ENCODE measurements at places on chromosomes 11 and 22. TPM values are rescaled to one million over a fixed set of nuclear protein-coding genes. Genes with fewer than 3 reads are reported as not detected.

DNA sequence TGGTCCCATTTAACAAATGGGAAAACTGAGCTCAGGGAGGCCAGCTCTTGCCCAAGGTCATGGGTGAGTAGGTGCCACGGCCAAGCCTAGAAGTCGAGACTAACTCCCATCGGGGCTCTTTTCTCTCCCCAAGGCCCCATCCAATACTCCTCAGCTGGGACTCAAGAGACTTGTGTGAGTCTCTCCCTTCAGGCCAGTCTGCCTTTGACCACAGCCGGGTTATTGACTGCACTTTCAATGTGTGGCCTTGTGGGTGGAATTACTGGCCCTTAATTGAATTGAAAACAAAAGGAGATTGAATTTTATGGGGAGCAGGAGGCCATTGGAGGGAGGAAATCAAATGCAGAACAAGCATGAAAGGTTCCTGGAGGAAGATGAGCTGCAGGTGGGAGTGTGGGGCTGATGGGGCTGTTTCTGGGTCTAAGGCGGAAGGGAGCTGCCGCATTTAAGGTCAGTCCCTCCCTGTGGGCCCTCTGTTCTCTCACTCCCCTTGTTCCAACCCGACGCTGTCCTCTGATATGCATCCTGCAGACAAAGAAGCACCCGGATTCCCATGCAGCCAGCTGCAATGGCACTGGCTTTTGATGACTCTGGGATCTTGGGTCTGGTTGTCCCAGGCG is 552.8 kb downstream of the MIAT start:
- DNase-seq: no peak

Gene ACRV1
- total RNA-seq: under 0.01 TPM

GRCh38 chr11:120178561-120179056 is 32.2 kb upstream of the OAF start:
- no peak for DNase-seq

GRCh38 chr11:4054643-4055042 is 40.0 kb upstream of the RRM1 start:
- no peak for DNase-seq

DNA sequence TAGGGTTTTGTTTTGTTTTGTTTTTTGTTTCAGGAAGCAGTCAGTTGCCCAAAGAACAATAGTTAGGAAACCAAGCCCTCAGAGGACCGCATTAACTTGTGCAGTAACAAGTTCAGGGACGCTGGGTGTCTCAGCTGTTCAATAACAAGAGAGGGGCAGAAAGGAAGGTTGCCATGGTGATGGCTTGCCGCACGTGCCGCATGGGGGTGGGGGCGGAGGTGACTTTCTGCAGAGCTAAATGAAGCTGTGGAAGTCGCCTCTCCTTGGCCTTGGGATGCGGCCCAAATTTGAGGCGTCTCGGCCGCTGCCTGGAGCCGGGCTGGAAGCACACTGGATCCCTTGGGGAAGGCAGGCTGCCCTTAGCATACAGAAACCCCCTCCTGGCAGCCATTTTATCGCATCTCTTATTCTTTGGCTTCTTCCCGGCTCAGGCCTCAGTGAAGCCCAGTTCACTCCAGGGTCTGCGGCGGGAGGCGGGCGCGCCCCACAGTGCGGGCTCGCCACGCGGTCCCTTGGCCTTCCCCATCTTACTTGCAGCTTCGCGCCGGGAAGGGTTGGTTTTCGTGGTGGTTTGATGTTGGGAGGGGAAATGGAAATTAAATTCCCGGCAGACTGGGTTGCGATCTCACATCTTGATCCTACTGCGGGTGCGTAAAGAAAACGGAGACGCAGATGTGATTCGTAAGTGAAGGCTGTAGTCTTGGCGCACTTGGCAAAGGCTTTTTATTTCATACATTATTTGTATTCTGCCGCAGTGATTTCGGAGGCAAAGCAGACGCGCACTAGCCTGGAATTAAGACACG is 94.3 kb downstream of the SLC17A6 start:
- peak; percentile 89 for DNase-seq

DNA sequence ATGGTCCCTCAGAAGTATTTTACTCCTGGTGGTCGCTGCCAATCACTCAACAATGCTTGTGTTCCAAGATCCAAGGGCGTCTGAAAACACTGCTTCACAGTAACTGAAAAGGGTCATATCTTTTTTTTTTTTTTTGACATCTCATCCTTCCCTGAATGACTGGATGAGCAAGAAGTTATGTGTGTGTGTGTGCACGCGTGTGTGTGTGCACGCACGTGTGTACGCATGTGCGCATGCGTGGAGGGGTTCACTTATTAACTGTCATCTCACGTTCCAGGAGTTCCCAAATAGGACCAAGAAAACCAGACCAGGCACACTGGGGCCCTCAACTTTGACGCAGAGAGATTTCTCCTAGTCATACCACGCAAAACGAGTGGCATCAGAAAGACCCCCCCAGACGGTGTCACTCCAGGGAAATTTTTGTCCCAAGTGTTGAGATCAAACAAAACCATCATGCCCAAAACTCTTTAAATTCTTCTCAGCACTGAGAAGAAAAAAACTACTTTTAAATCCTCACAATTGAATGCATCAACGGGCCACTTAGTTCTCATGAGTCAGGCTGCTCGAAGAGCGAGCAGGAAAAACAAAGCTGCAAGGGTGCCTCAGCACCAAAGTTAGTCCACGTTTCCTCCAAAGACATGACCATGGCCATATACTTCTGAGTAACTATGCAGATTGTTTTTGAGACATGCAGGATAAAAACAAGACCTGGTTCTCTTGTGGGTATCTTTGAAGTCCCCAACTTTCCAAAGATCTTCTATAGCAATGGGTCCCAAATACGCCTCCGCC is 12.9 kb downstream of the MN1 start:
- DNase-seq: no peak

- no peak for DNase-seq
Measured at GRCh38 chr11:7965386-7965785, at the start of gene NLRP10. NLRP10 (minus strand) TSS chr11:7965447; CDS start chr11:7963495, 1,952 bp downstream.

DNA sequence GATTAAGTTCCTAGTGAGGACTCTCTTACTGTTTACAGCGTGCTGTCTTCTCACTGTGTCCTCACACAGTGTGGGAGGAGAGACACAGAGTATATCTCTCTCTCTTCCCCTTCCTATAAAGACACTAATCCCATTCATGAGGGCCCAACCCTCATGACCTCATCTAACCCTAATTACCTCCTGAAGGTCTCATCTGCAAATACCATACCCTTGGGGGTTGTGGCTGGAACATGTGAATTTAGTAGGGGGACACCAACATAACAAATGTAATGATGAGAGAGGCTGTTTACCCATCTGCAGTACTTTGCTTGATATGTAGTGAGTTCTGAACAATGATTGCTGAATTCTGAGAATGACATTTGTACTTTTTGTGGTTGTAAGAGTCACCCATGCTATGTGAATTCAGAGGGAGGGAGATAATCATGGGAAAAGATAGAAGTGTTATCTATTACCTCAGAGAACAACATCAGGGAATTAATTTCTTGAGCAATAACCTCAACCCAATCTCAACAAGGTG is 4.9 kb upstream of the OR52W1 start:
- no peak for DNase-seq

DNA sequence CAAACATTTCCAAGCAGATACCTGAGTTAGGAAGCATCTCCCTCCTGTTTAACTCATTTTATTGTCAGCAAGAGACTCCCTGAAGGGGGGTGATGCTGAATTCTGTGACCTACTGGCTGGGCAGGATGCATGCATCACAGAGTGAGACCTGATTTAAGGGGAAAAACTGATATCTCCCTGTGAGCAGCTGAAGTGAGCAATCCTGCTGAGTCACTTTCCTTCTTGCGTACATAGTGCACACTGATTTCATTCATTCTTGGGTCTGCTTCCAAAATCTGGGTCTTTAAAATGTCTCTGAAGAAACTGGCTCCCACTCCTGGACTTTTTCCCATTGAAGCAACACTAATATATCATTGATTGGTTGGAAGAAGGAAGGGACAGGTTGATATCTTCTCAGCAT is 23.3 kb downstream of the P4HA3 start:
- peak; percentile 96 for DNase-seq

Gene TANGO2
- 46.8 TPM for total RNA-seq

DNA sequence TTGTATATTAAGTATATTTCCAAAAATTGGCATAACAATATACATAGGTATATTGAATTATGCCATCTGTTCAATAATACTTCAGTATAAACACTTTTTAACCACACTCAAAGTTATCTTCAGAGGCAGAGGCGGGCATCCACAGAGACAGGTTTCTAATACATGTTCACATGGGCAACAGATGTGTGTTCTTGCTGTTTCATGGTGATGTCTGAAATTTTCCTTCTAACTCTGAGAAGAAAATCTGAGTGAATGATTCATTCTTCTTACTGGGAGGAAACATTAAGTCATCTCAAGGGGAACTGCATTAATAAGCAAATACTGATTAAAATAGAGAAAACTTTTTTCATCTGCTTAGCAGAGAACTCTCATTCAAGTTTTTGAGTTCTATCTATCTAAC is 1074.5 kb downstream of the LRRC4C start:
- no peak for DNase-seq

Gene GDPD4
- not detected for total RNA-seq

- DNase-seq: no peak
Measured at GRCh38 chr11:125499563-125499962, 3.5 kb upstream of the FEZ1 start.

Gene NTM
- total RNA-seq: under 0.01 TPM

GRCh38 chr11:59429924-59430516 is 3.8 kb upstream of the OR5A2 start:
- peak; percentile 87 for DNase-seq

GRCh38 chr11:71139516-71140205 is 112.7 kb downstream of the SHANK2 start:
- no peak for DNase-seq

- DNase-seq: no peak
Measured at GRCh38 chr22:32846780-32847491, 45.4 kb downstream of the TIMP3 start.

DNA sequence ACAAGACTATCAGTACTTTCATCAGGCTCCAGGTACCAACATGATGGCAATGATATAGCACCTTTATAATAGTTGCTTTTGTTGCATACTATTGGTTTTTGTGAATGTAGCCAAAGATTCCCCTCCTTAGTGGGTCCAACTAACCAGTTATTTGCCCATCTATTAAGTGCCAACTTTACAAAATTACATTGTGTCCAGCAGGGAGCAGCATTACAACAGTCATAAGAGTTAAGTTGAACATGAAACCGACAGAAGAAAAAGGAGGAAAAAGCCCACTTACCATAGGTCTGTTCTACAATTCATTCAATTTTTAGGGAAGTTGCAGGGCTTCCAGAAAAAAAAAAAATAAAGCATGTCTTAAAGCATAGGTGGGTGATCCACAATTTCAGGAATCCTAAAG is 21.6 kb downstream of the IMMP1L start:
- DNase-seq: peak; percentile 79

- DNase-seq: no peak
Measured at GRCh38 chr11:32538804-32539203, 44.8 kb upstream of the EIF3M start.

DNA sequence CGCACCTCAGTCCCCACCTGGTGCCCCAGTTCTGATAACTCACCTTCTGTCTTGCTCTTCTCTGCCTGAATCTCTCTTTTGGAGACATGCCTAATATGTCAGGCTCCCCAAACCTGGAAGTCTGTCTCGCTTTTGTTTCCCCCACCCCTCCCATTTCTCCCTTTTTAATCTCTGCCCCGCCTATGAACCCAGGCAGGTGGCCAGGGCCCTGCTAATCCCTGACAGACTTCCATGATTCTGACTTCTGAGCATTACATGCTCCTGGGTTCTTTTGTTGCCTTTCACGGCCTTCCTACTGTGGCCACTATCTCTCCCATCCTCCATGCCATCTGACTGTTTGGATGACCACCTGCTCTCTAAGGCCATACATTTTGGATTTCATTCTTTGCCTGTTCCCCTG is 1120.9 kb upstream of the CCDC90B start:
- DNase-seq: no peak

GRCh38 chr11:12092714-12093113 is 17.7 kb upstream of the MICAL2 start:
- no peak for DNase-seq

- no peak for DNase-seq
Measured at GRCh38 chr11:121012091-121012490, 11.8 kb upstream of the TBCEL start.

Gene DRD2
- not detected for total RNA-seq

Gene ANKRD13D
- total RNA-seq: 30.2 TPM

- peak; percentile 69 for DNase-seq
Measured at GRCh38 chr22:36211237-36211861, 9.7 kb upstream of the APOL4 start.

GRCh38 chr22:19400881-19401280 is 30.7 kb downstream of the HIRA start:
- DNase-seq: no peak

GRCh38 chr22:29717789-29718188 is 2.0 kb upstream of the CABP7 start:
- DNase-seq: no peak

- no peak for DNase-seq
Measured at GRCh38 chr11:5604896-5605295, 8.5 kb downstream of the TRIM6 start.

Gene TSSK2
- total RNA-seq: not detected

- no peak for DNase-seq
Measured at GRCh38 chr11:44729063-44729462, 2.3 kb downstream of the TSPAN18 start.

Gene RAB36
- 0.44 TPM for total RNA-seq

DNA sequence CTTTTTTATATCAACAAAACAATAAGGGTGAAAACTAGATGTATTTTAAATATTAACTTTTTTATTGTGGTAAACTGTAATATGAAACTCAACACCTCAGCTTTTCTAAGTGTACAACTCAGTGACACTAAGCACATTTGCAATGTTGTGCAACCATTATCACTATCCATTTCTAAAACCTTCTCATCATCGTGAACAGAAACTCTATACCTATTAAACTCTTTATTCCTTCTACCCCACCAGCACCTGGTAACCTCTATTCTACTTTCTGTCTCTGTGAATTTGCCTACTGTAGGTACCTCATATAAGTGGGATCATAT is 9.4 kb downstream of the HORMAD2 start:
- no peak for DNase-seq

GRCh38 chr11:106070606-106071005 is 6.5 kb downstream of the KBTBD3 start:
- no peak for DNase-seq

DNA sequence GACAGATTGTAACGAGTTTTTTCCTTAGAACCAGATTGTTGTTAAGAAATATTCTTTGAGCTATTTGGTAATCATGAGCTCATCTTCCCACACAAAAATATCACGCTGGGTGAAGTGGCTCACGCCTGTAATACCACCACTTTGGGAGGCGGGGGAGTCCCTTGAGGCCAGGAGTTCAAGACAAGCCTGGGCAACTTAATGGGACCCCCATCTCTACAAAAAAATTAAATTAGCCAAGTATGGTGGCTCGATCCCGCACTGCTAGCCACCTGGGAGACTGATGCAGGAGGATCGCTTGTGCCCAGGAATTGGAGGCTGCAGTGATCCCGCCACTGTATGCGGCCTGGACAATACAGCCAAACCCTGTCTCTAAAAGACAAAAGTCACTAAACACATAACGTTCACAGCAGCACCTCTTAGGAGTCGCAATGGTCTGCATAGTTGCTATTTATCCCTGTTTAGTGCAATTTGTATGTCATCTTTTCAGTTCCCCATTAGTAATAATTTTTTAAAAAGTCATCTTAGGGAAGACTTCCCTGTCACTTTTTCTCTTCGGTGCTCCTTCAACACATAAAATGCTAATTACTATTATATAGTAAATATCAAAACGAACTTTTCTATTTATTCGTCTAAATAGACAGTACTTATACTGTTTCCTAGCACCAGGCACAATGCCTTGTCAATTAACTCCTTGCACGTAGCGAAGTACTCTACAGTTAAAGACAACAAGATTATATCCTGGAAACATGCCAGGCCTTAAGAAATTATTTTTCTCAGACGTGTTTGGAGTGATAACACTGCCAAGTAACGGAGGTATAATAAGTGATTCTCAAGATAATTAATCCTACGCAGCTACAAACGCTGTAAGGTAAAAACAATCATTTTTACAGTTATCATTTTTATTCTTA is 1.1 kb downstream of the ST13 start:
- DNase-seq: peak; percentile 7
